ENCODE measurements at places on chromosomes 4 and X.

DNA sequence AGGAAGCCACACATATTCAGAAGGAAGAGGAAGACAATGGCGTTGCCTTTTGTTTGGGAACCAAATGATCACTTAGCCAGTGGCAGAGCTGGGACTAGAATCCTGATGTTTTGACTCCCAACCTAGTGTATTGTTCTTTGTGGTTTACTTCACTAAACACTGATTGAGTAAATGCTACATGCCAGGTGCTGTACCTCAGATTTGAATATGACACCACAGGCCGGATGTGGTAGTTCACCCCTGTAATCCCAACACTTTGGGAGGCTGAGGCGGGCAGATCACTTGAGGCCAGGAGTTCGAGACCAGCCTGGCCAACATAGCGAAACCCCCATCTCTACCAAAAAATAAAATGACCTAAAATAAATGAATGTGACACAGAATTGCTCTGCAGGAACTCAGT, 8.4 kb downstream of the NDUFA1 start:
- DNase-seq, result no peak

- DNase-seq, result no peak
Observed at GRCh38 chr4:1241936-1242505, 6.9 kb downstream of the CTBP1 start.

- DNase-seq, result no peak
Observed at GRCh38 chrX:150647331-150647730, 45.9 kb upstream of the MTMR1 start.

- DNase-seq, result no peak
Observed at GRCh38 chr4:76738086-76738931, 159.6 kb downstream of the SOWAHB start.

DNA sequence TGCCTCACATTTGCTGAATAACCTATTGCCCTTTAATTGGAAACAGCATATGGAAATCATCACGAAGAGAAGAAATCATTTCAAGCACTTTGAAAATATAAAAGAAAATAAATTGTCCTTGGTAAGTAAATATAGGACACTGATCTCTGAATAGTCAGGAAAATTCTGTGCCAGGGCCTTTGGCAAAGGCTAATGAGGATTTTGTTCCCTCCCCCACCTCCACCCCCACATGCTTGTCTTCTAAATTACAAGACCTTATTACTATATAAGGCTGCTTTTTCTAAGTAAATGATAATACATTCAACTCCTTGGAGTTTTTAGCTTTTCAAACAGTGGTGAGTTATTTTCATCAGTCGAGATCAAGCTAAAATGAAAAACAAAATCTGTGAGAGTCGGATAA, 15.8 kb downstream of the SYNPO2 start:
- no peak for DNase-seq

GRCh38 chrX:17005712-17006368, 59.4 kb downstream of the REPS2 start:
- DNase-seq, result no peak

DNA sequence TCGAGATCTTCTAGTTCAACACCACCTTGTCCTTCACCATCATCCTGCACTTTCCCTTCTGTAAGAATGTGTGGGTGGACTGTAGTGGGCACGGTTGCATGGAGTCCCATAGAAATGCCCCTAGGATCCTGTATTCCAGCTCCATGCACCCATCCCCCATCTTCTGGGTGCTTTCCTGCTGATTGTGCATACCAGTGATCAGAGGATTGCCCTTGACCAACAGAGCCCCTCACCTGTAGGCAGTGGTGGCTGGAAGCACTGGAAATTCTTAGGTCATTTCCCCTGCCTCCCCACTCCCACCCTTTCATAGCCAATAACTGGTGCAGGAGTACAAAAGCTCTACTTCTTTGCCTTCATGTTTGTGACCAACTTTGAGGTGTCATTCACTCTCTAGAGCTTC, 213.4 kb upstream of the ARSJ start:
- DNase-seq, result no peak

- DNase-seq, result no peak
Observed at GRCh38 chrX:119105826-119106225, 21.8 kb downstream of the KIAA1210 start.

DNA sequence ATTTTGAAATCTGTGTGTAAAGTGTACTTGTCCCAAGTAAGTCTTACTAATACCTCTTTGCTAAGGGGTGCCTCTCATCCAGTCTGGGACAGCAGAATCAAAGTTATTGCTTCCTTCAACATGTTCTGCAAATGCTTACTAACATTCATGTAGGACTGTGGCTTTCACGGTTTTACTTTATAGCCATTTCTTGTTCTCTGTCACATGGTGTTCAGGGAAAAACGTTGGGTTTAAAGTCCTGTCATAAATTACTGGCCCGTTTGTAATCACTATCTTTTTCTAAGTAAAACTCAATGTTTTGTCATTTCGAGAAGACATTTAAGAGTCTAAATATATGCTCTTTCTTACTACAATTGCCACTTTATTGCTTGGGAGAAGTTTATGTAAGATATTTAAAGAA, 321.1 kb downstream of the STIM2 start:
- no peak for DNase-seq

GRCh38 chr4:5126857-5127256, 75.6 kb downstream of the STK32B start:
- no peak for DNase-seq

DNA sequence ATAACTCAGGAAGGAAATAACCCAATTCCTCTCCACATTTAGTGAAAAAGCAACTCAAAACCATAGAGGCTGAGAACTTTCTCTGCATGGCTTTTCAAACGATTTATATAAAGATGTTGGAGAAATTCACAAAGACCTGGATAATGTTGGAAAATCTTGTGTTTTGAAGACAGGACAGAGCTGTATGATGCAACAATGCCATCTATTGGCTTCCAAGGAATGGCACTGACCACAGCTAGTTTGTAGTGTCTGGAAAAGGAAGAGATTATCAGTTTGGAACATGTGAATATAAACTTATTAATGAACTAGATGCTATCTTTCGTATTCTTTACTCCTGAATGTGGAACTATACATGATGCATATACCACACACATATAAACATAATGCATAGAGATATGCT, 503.6 kb downstream of the IL1RAPL1 start:
- no peak for DNase-seq

- DNase-seq, result no peak
Observed at GRCh38 chr4:79233820-79234219, 92.0 kb downstream of the NAA11 start.

- no peak for DNase-seq
Observed at GRCh38 chr4:61246034-61246433, 45.9 kb downstream of the ADGRL3 start.

GRCh38 chr4:174045381-174045780, 238.1 kb downstream of the FBXO8 start:
- DNase-seq, result no peak

GRCh38 chrX:39983715-39984114, 114.0 kb downstream of the BCOR start:
- no peak for DNase-seq

DNA sequence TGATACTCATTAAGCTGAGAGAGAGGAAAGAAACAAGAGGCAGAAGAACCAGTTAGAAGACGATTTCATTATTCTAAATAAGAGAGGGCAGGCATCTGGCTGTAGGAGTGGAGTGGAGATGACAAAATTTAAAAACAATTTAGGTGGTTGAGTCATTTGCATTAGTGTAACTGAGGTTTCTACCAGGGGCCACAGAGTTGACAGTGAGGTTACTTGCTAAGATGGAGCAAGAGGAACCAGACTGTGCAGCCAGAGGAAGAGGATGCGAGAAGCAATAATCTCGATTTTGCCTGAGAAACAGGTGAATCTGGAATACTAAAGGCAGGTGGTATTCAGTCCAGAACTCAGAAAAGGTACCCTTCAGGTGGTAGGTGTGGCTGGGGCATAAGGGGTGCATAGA, 491.9 kb downstream of the MID1IP1 start:
- no peak for DNase-seq

DNA sequence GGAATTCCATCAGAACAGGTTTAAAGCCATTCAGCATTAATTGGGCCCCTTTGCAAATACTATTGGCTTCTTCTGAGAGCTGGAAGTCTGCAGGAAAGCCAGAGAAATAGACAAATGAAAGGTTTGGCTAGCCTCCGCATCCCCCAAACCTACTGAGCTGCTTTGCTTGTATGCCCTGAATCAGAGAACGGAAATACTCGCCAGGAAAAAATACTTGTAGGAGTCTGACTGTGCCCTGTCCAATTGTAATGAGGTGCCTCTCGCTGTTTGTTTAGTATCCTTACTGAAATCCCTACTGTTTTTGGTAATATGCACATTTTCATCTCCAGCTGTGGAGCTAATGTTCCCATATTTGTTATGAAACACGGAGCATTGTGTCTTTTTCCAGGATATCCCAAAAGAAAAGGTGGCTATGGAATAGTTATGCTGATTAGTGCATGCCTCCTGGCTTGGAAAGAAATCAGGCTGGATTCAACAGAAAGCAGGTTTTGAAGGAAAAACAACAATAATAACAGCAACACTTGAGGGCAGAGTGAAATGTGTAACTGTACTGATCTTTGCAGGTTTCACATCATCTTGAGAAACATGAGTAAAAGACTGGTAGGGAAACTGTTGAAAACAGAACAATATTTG, 50.7 kb upstream of the NLGN4X start:
- DNase-seq, result no peak

- no peak for DNase-seq
Observed at GRCh38 chr4:25106363-25107151, 53.7 kb downstream of the SEPSECS start.

- DNase-seq, result no peak
Observed at GRCh38 chrX:7090641-7091040, 56.9 kb upstream of the STS start.

DNA sequence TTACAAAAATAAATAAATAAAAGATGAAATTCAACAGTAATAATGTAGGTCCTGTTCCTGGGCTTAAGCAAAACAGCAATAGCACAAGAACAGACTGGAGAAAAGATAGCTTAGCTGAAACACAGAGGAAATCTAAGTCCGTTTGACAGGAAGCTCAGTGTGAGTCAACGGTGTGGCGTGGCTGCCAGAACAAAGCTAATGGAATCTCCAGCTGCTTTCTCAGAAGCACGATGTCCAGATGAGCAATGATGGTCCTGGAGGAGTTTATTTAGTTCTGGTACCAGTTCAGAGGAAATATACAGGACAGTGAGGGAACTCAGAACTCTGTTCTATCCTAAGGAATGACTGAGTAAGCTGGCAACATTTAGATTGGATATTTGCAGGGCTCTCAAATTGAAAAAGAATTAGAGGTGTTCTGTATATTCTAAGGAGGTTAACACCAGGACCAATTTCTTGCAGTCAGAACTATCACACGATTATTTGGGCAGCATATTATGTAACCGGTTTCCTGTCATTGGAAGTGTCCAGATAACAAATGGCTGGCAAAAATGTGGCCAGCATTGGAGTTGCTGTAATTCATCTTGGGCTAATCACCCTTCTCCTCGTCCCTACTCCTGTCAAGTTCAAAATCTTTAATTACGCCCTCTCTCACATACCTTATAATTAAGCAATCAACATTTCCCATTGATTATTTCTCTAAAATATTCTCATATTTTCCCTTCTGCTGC, 12.7 kb downstream of the GAB3 start:
- no peak for DNase-seq

GRCh38 chr4:123299212-123299691, 97.3 kb upstream of the SPRY1 start:
- DNase-seq, result no peak

- no peak for DNase-seq
Observed at GRCh38 chrX:111039606-111040005, 56.4 kb upstream of the PAK3 start.

- DNase-seq, result no peak
Observed at GRCh38 chr4:23876418-23877089, 13.3 kb downstream of the PPARGC1A start.

DNA sequence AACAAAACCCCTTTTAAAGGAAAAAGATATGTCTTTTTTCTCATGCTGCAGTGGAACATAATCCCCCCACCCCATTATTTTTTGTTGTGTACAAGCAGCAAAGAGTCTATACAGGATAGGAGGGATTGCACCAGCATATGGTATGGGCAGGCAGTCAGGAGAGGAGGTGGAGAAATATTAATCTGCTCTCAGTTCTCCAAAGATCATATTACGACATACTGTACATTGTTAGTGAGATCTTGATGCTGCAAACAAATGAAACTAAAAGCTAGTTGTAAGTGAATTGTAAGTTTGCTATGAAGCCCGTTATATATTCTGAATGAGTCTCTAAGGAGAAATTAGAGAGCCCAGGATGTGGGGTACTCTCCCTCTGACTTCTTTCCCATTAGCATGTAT, 75.3 kb downstream of the RAPGEF2 start:
- DNase-seq, result no peak

GRCh38 chr4:85798012-85798770, 323.2 kb downstream of the ARHGAP24 start:
- DNase-seq, result no peak

DNA sequence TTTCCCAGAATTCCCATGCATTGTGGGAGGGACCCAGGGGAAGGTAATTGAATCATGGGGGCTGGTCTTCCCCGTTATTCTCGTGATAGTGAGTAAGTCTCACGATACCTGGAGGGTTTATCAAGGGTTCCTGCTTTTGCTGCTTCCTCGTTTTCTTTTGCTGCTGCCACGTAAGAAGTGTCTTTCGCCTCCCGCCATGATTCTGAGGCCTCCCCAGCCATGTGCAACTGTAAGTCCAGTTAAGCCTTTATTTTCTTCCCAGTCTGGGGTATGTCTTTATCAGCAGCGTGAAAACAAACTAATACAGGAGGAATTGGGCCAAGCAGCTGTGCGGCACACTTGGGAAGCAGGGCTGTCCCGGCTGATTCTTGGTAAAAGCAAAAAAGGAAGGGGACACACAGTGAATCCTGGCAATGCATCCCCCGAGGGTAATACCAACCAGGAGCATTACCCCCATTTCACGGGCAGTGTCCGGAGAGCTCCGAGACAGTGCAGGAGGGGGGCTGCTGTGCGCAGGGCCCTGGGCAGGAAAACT, 185.7 kb downstream of the AFAP1 start:
- DNase-seq, result no peak

DNA sequence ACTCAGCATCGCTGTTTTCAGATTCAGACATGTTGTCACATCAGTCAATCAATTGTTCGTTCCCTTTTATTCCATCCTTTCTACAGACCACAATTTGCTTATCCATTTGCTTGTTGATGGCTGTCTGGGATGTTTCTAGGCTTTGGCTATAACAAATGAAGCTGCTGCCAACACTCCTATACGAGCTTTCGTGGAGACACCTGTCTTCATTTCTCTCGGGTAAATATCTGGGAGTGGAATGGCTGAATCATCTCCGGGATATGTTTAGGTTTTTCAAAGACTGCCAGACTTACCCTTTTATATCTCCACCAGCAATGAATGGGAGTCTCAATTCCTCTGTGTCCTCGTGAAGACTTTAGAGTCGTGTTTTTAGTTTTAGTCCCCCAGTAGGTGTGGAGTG, 118.9 kb downstream of the SORCS2 start:
- DNase-seq, result no peak

All from activated T-cell treated with anti-CD3 and anti-CD28 coated beads for 4 hours (primary cell).